ENCODE measurements at places on chromosomes 6 and 20. TPM values are rescaled to one million over a fixed set of nuclear protein-coding genes. Genes with fewer than 3 reads are reported as not detected.

Gene AFG1L
- total RNA-seq = 6.0 TPM

Gene IFNGR1
- 31.2 TPM for total RNA-seq

DNA sequence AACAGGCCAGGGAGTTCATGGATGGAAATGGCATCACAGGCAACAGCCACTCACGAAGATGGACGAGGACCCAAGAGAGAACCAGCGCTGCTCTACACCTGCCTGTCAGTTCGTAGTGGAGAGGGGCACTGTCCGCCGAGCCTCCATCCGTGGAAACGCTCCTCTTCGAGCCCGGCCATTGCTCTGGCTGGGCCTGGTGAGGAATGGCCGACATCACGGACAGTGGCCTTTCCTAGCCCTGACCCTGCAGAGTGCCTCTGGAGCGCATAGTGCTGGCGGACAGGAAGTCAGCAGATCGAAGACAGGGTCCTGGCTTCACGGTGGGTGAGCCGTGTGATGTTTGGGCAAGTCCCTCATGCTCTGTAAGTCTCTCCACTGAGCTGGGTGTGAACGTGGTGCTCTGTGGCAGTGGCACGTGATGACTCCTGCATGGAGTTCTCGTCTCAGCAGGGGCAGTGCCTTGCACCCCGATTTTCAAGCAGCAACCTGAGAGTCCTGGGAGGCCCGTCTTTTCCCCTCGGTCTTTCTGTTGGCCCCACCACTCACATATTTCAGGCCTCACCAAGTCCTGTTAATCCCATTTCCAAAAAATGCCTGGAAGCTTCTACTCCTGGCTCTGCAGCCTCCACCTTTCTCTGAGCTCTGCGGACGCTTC lies 214.4 kb downstream of the ERMARD start:
- DNase-seq = no peak

DNA sequence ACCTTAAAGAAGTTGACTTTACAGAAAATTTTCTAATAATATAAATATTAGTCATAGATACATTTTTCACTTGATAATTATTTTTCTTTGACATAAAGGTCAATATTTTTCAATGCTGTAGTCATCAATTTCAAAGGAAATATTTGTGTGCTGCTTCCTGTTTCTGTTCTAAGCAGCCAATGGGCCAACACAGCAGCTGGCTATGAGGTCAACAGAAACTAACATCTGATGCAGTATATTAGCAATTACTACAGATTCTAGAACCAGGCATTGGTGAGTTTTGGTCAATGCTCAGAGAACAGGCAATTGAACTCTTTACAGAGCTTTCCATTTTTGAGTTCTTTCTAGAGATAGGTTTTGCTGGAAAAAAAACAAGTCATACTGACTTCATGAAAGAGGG lies 669.6 kb upstream of the NRSN1 start:
- DNase-seq = peak; percentile 49

GRCh38 chr20:43972692-43973091 lies 58.0 kb downstream of the TOX2 start:
- no peak for DNase-seq

DNA sequence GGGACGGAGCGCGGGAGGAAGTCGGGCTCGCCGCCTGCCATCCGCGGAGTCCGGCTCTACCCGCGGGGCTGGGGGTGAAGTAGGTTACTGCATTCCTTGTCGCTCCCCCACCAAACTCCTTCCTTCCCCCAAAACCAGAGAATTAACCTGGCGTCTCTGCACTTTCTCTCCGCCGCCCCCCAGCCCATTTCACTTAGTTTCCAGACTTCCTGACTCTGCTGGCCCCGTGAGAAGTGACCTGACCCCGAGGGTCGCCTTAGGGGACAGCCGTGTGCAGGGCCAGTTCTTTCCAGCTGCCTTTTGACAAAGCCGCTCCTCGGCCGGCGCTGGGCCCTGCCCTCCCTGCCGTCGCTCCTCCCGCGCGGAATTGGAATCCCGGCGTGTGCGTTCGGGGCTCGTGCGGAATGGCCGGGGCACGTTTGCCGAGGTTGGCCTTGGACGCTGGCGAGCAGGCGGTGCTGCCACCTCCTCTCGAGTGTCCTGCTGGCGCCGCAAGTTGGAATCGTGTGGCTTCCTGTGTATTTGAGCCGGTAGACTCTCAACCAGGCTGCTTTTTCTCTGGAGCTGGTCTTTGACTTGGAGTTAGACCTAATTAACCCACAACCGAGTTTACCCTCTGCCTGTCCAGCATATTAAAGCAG lies 650 bp downstream of the DCBLD1 start:
- peak; percentile 64 for DNase-seq

DNA sequence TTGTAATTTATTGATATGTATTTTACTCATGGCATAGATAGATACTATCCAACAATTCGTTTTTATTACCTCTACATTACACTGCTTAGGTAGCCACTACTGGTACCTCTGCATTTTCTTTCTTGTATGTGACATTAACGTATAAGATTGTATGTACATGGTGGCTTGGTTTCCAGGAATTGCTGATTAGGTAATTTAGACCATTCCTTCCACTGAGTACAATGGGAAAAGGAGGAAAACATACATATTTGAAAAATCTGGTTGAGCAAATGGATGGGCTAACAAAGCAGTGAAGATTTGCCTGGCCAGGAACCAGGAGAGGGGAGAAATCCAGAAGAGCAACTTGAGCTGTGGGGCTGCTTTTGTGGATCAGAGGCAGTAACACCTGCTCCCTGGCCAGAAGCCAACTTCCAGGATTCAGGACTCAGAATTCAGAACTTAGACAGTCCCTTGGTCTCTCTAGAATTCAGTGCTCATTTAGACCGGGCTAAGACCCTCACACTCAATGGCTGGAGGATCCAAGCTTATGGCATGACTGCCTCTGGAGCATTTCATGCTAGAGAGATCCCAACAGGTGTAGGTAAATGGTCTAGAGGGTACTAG lies 17.9 kb upstream of the MICB start:
- no peak for DNase-seq

DNA sequence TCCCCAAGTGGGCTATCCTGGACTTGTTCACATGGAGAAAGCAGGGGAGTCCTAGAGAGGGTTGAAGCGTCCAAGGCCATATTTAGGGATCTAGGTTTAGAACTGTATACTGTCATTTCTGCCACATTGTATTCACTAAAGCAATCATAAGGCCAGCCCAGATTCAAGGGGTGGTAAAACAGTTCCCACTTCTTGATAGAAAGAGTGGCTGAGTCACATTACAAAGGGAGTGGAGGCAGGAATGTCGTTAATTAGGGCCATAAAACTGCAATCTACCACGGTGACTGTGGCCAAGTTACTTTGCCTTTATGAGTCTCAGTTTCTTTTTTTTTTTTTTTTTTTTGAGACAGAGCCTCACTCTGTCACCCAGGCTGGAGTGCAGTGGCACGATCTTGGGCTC lies 7.4 kb upstream of the UBR2 start:
- DNase-seq = no peak

Data from endothelial cell of umbilical vein (primary cell).